ENCODE measurements at places on chromosomes 5 and 9.

GRCh38 chr5:133238426-133239205 is 186.8 kb downstream of the HSPA4 start:
- DNase-seq: no peak

DNA sequence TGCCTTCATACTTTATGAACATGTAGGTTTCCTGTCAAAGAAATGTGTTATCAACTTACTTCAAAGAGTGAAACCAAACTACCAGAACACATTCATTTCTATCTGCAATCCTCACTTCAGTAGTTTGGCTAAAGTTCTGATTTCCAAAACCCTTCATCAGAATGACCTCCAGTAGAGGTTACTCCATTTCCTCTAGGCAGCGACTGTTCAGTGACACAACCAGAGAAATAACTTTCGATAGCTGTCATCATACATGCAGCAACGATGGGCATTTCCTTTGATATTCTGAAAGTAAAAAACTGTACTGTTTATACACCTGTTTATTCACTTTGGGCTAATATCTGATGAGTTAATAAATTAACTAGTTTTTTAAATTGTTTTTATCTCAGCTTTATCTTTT is 532.5 kb upstream of the IZUMO3 start:
- DNase-seq: no peak

DNA sequence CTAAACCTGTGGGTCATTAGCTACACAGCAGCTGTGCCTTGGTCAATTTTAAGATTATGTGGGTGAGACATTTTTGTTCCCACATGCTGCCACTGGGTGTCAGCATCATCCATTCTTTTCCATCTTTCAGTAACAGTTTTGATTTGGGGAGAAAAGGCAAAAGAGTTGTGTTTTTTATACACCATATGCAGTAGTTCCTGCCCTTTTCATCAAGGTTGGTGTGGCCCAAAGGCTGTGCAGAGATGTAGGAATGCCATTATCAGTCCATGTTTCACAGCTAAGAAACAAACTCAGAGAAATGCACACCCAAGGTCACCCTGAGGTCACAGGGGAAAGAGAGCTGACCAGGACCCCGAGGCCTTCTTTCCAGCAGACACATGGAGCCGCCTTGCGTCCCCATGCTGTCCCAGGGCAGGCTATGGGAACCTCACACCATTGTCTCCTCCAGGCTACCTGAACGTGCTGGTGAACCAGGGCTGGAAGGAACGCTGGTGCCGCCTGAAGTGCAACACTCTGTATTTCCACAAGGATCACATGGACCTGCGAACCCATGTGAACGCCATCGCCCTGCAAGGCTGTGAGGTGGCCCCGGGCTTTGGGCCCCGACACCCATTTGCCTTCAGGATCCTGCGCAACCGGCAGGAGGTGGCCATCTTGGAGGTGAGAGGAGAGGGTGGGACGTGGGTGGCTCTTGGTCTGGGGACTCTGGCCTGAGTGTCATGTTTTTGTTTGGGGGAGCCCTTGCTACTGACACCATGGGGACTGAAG is 27.8 kb upstream of the GRPEL2 start:
- peak; percentile 11 for DNase-seq

GRCh38 chr5:10808347-10809226 is 47.6 kb upstream of the DAP start:
- no peak for DNase-seq

GRCh38 chr5:78671609-78672008 is 23.0 kb upstream of the LHFPL2 start:
- DNase-seq: no peak

- no peak for DNase-seq
Measured at GRCh38 chr5:72921886-72922285, 34.0 kb upstream of the FCHO2 start.

DNA sequence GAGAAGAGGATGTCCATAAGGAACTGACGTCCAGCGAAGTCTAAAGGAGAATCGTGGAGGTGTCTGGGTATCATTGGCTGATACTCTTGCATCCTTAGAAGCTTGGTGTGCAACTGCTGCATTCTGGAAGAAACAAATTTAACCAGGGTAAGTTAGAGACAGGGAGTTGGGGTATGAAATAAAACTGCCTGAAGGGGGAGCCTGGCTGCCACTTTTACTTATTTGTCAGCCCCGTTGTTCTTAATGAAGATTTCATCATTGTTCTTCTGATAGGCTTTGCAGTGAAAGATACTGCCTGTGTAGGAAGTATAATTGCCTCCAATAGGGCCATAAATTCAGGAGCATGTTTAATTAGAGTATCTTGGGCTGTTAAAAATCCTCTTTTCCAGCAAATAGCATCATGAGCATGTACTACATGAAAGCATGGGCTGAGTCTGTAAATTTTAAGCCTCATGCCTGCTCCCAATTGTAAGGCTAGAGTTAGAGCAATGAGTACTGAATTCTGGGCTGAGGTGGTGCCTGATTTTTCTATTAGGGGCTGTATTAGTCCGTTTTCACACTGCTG is 1264.5 kb upstream of the ACO1 start:
- DNase-seq: peak; percentile 34

GRCh38 chr9:123960366-123960765 is 30.4 kb upstream of the DENND1A start:
- DNase-seq: no peak

DNA sequence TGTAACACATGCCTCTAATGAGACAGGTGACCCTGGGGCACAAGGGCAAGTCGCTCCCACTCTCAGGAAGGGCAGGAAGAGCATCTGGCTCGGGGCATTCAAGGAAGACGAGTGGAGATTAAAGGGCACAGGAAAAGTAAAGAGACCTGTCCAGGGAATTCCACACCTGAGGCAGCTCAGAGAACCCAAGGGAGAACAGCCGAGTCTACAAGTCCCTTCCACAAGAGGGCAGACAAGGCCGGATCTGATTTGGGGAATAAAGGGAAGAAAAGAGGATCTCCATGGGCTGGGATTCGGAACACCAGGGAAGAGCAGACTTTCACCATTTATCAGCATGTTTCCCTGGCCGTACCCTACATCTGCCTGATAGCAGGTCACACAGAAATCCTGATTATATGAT is 28.1 kb downstream of the GPX3 start:
- no peak for DNase-seq

- no peak for DNase-seq
Measured at GRCh38 chr9:16442622-16443021, 427.8 kb downstream of the BNC2 start.

DNA sequence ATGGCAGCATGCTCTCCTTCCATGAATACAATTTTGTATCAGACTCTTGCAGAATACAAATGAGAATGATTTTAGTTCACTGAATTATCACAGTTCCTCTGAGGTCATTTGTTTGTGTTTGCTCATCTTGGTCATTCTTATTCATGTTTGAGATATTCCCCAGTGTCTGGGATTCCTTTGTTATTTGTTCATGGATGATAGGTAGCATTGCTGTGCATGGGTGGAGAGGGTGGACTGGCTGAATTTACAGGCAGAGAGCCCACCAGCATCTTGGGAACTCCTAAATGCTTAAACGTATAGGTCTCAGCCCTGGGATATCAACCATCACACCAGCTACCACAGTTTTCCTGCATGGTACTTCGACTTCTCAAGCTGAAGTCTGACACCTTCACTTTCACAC is 459.8 kb downstream of the CCDC171 start:
- no peak for DNase-seq

DNA sequence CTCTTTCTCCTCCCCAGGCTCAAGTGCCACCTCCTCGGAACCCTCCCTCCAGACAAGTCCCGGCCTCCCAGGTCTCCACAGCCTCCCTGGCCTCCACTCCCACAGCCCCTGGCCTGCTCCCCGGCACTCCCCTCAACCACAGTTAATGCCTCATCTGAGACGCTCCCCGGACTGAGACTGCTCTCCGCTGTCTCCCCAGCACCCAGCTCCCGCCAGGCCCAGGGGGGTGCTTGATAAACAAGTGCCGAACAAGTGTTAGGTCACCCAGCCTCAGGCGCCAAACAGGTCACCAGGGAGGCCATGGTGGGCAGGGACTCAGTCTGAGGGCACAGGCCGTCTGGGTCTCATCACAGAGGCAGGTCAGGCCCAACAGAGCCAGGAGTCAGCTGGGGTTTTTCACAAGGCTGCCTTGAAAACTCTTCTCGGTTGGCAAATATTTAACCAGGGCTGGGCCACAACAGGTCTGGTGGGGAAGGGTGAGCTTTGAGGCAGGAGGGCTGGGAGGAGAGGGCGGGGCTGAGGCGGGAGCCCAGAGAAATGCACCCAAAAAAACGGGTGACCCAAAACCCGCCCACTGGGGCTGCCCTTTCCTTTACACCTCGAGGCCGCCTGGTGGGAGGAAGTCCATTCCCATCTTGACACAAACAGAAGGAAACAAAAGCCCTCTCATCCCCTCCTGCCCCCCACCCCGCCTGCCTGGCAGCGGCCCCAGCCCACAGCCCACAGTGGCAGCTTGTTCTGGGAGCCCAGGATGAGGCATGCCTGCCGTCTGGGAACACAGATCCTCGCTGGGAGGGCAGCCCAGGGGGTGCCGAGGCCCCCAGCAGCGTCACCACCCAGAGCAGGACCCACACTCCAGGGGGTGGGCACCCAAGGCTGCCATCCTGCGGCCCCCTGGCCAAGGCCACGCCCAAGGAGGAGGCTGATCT is 66.6 kb upstream of the STXBP1 start:
- no peak for DNase-seq

GRCh38 chr9:70420441-70421271 is 6.2 kb upstream of the KLF9 start:
- peak; percentile 80 for DNase-seq

Data from NCI-H1105 treated with DMSO at 0.1 percent for 48 hours (cell line).